ENCODE measurements at places on chromosomes 2 and 18.
A peak's percentile ranks its signal among the peaks of the same experiment; 100 is the strongest.

- DNase-seq = no peak
Measured at GRCh38 chr18:38262661-38263060, 697.1 kb upstream of the CELF4 start.

GRCh38 chr18:78601349-78601748 is 378.3 kb upstream of the SALL3 start:
- no peak for DNase-seq

- no peak for DNase-seq
Measured at GRCh38 chr2:159095813-159096212, 127.4 kb downstream of the TANC1 start.

GRCh38 chr2:229543176-229543873 is 171.0 kb downstream of the DNER start:
- no peak for DNase-seq

DNA sequence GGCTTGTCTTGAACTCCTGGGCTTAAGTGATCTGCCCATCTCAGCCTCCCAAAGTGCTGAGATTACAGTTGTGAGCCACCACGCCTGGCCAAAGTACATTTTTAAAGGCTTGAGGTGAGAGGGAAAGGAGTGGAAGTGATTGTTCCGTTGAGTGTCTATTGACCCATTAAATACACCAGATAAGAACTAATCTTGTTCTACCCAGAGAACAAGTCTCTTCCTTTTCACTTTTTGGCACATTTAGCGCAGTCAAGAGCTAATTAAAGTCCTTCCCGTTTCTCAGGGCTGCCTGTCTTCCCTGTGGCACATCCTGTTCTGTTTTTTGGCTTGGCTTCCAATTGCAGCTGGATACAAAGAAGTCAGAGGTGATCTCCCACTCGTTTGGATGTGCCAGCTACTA is 172.3 kb downstream of the ALPK2 start:
- DNase-seq = no peak

- DNase-seq = no peak
Measured at GRCh38 chr2:222944552-222944951, 83.7 kb downstream of the ACSL3 start.

DNA sequence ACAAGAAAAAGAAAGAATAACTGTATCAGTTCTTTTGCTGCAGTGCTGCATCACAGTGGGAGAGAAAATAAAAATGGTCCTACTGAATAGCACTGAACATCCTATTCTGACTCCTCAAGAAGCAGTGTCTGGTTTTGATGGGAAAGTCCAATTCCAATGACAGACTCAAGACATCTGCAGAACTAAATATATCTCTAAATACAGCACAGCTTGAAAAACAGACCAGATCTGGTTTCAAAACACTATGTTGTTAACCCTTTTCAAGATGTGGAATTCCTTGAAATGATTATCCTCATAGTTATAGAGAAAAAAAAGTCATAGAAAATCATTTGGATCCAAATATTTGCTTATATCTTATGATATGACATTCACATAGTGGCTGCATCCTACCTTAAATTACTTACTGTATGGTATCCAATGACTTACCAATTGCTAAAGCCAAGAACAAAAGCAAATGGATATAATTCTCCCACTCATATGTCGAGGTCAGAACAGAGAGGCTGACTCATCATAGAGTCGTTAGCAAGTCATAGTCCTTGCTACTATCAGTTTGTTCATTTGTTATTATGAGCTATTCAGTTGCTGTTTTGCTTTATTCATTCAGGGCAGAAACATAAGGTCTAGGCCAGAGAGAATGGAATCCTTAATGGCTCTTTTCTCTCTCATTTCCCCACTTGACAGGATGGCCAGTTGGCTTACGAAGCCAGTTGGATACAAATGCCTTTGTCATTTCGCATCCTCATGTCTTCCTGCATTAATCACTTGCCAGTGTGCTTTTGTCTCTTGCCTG is 62.5 kb upstream of the ACVR2A start:
- no peak for DNase-seq

GRCh38 chr2:39494784-39495251 is 57.7 kb upstream of the MAP4K3 start:
- no peak for DNase-seq

DNA sequence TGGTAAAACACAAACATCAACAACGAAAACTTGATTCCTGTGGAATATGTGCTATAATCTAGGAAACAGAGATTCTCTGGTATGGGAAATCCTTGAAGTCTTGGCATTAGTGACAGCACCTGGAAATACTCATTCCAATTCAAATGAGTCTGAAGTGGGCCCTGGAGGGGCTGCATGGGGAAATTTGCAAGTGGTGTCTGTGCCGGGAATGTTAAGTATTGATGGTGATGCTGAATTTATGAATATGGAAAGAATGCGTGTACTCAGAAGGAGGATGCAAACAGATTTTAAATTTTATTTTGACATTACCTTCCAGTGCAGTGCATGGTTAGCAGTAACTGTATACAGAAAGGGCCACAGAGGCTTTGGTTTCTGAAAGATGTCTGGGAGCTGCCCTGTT is 37.2 kb downstream of the PTPRM start:
- no peak for DNase-seq

- DNase-seq = no peak
Measured at GRCh38 chr2:3041841-3042600, 335.6 kb downstream of the EIPR1 start.

DNA sequence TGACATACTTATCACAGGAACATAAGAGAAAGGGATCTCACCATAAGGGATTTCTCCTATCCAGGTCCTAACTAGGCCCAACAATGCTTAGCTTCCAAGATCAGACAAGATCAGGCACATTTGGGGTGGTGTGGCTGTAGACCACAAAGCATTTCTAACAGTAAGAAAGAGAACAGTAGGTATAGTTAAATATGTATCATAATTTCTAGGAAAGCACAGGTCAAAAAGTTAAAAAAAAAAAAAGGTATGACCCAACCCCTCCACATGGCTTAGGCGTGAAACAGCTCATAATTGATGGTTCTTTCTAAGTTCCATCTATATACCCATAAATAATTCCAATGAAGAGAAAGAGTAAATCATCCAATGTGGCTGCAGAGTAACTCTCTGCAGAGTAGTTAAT is 6.9 kb downstream of the PRKD3 start:
- no peak for DNase-seq

- no peak for DNase-seq
Measured at GRCh38 chr2:200321780-200322534, 15.5 kb downstream of the SPATS2L start.

DNA sequence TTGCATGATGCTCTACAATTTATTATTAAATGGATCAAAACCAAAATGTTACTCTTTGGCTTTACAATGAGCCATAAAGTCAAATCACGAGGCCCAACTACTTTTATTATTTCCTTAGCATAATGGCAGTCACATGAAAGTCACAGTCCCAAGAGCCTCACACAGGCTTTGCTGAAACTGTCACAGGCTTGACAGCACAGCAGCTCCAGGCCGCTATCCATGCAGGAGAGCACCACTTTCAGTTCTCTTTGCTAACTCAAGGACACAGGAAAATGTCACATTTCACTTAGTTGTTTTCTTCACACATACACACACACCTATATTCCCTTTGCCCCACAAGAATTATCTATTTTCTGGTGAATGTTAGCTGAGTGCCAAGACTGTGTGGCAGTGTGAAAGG is 11.1 kb upstream of the MSGN1 start:
- DNase-seq = no peak

DNA sequence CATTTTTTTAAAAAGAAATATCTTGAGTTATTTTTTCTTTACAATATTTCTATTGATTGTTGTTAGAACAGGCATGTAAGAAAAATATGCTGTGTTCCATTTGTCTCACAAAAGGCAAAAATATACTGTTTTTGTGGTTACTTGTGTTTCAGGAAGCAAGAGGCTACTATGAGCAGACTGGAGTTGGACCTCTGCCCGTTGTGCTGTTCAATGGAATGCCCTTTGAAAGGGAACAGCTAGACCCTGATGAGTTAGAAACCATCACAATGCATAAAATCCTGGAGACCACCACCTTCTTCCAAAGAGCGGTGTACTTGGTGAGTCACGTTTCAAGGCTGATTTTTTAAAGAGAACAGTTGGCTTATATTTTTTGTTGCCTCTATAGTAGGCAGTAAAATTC is 54.7 kb downstream of the UGGT1 start:
- no peak for DNase-seq

GRCh38 chr18:58175122-58175785 is 131.2 kb downstream of the NEDD4L start:
- DNase-seq = no peak

- no peak for DNase-seq
Measured at GRCh38 chr18:77784759-77785379, 535.2 kb downstream of the GALR1 start.

DNA sequence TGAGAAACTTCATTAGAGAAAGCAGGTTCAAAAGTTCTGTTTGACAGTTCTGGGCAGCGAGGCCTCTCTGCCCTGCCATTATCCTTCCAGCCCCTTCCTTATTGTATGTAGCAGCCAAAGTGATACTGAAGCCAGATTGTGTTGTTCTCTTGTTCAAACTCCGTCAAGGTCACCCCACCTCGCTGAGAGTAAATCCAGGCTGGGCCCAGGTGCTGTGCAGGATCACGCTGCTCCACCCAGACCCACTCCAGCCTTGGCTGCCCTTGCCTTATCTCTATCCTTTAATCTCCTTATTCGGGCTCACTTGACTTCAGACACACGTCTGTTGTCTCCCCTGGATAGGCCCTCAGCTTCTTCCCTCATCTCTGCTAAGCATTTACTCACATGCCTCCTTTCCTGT is 196.1 kb downstream of the CPS1 start:
- no peak for DNase-seq

GRCh38 chr2:130894326-130894942 is 57.7 kb downstream of the ARHGEF4 start:
- DNase-seq = no peak

DNA sequence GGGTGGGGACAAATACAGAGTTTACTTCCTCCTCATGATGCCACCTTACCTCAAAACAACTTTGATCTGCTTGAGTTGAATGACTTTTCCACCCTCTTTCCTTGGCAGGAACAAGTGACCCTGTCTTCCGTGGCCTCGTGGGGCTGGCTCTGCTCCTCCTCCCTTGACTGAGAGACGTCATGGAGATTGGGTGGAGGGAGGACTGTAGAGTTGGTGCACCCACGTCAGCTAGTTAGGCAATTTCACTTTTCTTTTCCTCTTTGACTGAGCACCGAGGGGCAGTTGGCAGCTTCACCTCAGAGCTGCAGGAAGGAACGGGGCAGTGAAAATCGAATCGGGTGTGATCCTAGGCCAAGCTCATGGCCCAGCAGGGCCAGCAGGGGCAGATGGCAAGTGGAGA is at the start of gene SP140:
SP140 (plus strand) TSS at position 251 of the 400 bp plus-strand sequence; CDS start at position 360, 109 bp downstream.
- peak; percentile 88 for DNase-seq

DNA sequence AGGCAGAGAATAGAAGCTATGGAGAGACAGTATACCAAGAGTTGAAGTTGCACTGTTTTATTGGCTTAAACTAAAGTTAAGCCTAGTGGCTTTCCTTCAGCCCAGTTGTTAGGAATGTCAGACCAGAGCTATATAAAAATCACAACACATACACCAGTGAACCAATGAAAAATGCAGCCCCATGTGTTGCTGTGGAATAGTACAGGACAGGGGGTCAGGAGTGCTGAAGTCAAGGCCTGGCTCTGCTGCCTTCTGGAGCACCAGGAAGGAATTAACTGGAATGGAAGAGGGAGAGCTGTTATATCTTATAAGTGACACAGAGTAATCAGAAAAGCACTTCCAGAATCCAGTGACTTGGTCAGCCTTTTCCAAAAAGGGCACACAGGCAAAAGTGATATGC is 58.9 kb downstream of the OSR1 start:
- DNase-seq = no peak

DNA sequence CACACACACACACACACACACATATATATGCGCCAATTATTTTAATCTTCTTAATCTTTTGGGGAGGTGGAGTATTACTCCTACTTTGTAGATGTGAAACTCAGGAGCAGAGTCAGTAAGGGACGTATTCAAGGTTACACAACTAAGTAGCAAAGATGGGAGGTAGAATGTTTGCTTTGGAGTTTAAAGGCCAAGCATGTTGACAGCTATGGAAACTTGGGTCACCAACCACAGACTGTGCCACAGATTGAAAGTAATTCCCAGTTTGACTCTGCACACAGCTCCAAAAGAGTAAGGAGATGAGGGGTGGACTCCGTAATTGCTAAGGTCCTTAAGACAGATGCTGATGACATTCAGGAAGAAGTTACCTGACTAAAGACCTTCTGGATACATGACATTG is 124.8 kb upstream of the ITGB6 start:
- no peak for DNase-seq

DNA sequence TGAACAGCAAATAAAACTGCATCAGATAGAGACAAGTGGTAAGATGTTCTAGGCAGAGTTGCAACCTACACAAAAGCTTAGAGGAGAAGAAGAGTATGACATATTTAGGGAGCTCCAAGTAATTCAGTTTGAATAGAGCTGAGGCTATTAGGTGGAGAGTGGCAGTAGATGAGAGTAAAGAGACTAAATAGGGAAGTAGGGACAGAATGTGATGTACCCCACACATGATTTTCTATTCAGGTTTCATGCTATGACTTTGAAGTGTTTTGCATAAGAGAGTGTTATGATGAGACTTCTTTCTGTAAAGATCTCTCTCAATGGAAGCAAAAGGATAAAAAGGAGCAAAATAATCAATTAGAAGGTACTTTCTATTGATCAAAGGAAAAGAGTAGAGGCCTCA is 206.8 kb upstream of the ERBB4 start:
- no peak for DNase-seq

DNA sequence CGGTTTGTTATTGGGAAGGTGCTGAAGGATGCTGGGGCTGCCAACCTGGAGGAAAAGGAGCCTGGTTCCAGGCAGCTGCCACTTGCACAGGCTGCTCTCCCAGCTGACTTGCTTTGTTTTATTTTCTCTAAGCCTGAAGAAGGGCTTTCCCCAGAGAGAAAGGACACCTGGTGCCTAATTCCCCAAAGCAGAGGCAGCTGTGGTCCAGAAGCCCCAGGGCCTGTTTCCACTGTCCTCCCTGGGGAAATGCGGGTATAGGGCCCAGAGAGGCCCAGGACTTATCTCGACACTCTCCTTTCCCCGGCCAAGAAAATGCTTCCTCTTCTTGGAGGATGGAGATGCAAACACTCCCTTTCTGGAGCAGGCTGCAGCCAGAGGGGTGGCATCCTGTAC is 30.1 kb downstream of the INO80C start:
- DNase-seq = no peak

DNA sequence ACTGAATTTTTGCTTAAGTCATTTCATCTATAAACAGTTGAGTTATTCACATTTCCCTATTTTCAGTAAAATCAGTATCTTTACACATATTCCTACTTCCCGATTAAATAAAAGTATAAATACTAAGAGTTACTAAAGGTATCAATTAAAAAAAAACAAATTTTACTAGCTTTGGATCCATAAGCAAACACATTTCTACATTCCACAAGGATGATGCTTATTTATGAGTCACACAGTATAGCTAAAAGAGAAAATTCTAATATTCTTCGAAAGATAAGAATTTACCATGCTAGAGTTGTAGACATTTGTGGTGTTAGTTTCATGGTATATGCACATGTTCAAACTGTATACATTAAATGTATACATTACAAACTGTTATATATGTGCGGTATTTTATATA is 23.7 kb downstream of the PGAP1 start:
- DNase-seq = no peak
